T-helper 2 cell (primary cell): ENCODE measurements at places on chromosomes 5 and 9.

GRCh38 chr9:36078051-36078450, 41.3 kb downstream of the RECK start:
- no peak for DNase-seq

DNA sequence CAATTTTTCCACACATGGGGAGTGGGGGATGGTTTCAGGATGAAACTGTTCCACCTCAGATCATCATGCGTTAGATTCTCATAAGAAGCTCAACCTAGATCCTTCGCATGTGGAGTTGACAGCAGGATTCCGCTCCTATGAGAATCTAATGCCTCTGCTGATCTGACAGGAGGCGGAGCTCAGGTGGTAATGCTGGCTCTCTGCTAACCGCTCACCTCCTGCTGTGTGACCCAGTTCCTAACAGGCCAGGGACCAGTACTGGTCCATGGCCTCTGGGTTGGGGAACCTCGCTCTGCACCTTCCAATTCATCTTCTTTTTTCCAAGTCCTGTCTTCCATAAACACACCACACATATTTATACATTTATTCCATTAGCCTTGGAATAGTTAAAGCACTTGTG, 33.0 kb downstream of the POU5F2 start:
- no peak for DNase-seq

GRCh38 chr5:88860501-88860900, 22.5 kb downstream of the MEF2C start:
- DNase-seq = no peak

GRCh38 chr5:149633476-149634350, 52.4 kb downstream of the ARHGEF37 start:
- no peak for DNase-seq

DNA sequence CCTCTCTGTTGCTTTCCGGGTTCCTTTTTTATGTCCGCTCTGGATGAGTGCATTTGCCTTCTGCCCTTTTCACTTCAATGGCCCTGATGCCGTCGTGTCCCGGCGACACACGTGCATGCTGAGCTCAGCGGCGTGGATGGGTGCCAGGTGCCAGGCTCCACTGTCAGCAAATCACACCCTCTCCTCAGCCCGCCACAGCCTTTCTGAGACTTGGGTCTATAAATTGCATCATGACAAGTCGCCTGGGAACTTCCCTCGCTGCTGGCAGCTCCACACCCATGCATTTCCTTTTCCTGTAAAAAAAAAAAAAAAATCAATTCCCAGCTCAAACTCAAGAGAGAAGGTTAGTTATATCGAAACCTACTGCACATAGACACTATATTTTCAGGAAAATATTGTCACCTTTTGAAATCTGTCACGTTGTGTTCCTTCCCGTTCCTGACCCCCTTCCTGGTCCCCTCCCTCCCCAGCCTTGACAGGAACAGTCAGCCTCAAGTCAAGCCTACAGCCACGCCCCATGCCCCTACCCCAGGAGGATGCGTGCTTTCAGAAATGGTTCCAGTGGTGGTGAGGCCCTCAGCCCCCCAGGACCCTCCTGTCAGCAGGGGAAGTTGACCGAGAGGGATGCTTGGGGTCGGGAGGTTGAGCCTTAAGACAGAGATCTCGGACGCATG, 110.3 kb upstream of the PTCH1 start:
- no peak for DNase-seq

DNA sequence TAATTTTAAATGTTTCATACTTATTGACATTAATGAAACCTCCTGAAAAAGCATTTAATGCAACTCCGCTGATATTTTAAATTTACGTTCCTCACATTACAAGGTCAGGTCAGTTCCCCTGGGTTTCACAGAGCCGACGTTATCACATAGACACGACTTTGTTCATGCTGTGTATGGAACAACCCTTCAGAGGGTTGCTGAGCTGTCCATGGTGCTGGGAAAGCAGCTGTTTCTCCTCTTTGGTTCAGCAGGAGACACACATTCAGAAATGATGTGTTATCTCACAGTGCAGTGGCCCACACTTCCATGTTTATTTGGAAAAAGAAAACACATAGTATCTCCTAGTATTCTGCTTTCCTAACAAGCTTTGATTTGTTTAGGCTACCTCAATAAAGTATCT, 53.5 kb downstream of the PPP2R2B start:
- no peak for DNase-seq

- DNase-seq = no peak
These were observed 74.9 kb upstream of the NIPAL4 start for GRCh38 chr5:157384971-157385709.

GRCh38 chr5:62600560-62601252, 22.1 kb downstream of the LRRC70 start:
- DNase-seq = no peak

DNA sequence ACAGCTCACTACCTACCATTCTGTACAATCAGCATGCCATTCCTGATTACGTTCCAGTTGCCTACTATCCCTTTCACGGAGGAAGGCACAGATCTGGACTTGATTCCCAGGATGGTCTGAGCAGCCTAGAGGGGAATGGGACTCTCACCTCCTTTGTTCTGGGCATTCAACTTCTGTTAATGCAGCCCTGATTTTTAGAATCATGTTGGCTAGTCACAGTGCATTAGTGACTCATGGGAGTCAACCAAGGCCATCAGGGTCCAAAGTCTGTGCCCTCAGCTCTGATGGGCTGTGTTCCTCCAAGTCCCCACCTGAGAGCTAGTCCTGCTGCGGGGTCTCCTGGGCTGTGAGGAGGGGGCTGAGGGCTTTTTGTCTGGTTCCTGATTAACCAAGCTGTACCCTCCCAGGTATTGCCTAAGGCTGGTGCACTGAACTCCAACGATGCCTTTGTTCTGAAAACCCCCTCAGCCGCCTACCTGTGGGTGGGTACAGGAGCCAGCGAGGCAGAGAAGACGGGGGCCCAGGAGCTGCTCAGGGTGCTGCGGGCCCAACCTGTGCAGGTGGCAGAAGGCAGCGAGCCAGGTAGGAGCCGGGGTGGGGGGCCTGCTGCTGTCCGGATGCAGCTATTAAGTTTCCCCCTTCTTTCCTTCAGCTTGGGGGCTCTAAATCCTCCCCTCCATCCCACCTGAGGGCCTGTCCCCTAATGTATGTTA, 43.0 kb downstream of the STOM start:
- no peak for DNase-seq

- DNase-seq = no peak
These were observed 123.7 kb downstream of the NTRK2 start for GRCh38 chr9:84793251-84793650.

DNA sequence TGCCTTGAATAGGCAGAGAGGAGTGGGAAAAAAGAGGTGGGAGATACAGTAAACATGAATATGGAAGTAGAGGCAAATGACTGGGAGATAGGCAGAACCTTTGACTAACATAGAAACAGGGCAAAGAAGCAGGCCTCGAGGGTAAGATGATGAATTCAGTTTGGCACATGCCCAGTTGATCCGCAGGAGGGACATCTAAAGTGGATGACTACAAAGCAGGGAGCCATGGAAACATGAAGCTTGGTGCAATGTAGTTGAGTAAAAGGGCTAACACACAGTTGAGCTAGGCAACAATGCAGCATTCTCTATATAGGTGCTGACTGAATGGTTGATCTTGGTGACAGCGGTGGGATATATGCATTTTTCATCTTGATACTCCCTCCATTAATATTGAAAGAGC, 253.8 kb downstream of the DMRT2 start:
- no peak for DNase-seq

DNA sequence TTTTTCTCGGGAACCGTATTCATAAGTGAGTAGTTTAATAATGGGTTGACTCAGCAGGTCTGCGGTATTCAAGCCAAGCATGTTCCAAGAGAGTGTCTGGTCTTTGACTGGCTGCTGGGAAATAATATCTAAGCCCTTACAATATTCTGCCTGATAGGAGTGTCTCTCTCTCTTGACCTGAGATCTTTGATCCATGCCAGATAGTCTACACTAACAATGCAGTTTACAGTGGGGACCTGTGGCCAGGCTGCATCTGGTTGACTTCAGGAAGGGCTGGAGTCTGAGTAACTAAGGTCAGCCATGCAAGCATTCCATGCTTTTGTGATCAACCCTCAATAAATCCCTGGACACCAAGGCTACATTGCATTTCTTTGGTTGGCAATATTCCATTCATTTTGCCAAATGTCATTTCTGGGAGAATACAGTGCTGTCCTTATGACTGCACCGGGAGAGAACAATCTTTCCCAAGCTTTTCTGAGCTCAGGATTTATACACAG, 195.5 kb downstream of the SEMA5A start:
- no peak for DNase-seq

DNA sequence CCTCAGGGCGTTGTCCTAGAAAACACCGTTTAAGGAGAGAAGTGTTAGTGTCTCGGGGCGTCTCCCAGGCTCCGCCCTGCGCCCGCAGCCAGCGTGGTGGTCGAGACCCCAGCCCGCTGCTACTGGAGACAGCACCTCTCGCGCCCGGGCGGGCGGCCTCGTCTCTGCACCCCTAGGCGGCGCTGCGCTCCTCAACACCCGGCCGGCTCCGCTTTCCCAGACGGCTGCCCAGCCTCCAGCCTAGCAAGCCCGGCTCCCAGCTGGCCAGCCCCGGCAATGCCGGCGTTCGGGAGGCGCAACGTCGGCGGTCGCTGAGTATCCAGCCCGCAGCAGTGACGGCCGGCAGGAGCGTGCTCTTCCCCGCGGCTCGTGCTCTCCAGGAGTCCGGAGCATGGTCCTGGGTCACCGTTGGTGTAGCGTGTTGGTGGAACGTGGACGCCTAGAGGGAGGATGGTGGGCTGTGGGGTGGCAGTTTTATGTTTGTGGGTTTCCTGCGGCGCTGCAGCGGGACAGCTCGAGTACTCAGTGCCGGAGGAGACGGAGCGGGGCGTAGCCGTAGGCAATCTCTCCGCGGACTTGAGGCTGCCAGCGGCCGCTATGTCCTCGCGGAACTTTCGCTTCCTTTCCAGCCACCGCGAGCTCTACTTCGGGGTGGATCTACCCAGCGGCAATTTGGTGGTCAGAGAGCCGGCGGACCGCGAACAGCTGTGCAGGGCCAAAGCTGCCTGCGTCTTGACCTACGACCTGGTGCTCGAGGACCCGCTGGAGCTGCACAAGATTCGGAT, 536 bp downstream of the PCDHAC1 start:
- DNase-seq = peak; percentile 1

GRCh38 chr5:58902765-58903164, 319.9 kb downstream of the RAB3C start:
- no peak for DNase-seq

DNA sequence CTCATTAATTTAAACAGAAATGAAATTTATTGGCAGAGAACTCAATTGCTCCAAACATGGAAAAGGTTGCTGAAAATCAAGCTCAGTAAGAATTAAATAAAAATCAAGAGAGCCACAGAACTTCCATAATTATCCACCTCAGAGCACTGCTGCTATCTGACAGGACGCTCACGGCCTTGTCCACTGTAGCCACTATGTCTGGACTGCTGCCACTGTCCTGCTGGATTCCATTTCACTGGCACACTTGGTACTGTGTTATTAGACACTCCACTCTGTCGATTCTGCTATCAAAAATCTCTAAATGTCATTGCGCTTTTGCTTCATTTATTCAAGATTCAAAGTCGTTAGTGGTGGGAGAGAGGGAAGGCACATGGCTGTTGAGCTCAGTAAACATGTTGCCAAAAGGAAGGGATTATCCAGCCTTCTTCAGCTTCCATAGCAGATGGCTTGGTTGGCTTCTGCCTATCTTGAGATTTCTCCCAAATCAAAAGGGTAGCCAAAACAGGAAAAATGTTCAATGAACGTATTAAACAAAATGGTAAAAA, 815.0 kb downstream of the CDH18 start:
- no peak for DNase-seq

DNA sequence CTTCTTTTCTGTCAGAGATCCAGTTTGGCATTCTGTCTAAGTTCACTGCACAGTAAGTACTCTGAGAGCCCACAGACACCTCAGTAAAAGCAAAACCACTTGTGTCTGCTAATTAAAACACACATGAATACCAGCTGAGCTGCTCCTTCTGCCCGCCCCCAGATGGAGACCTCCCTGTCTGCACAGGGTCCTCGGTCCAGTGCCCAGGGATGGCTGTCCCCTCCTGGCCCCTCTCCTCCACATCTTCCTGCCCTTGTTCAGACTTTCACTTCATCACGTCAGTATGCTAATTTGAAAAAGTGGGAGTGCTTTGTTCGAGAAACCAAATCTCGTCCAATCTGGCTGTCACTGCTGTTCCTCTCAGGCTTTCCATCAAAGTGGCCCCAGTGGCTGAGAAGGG, 43.5 kb downstream of the LIX1 start:
- DNase-seq = no peak

DNA sequence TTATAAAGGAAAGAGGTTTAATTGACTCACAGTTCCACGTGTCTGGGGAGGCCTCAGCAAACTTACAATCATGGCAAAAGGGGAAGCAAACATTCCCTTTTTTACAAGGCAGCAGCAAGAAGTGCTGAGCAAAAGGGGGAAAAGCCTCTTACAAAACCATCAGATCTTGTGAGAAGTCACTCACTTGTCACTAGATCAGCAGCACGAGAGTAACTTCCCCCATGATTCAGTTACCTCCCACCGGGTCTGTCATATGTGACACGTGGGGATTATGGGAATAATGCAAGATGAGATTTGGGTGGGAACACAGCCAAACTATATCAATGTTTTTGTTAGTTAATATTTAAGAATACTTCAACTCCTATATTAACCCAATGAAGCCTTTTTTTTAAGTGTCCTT, 275.2 kb upstream of the CDH9 start:
- no peak for DNase-seq

DNA sequence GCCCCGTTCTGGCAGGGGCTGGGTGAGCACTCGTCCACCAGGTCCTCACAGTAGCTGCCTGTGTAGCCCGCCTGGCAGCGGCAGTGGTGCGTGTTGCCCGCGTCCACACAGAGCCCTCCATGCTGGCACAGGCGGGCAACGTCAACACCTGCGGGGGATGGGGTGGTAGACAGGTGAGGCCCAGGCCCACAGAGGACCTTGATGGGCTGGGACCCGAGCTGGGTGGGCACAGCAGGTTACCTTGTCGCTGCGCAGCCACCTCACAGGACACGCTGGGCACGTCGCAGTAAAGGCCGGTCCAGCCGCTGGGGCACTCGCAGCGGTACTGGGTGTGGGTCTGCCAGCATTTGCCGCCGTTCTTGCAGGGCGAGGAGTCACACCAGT, 25.1 kb upstream of the SEC16A start:
- no peak for DNase-seq

DNA sequence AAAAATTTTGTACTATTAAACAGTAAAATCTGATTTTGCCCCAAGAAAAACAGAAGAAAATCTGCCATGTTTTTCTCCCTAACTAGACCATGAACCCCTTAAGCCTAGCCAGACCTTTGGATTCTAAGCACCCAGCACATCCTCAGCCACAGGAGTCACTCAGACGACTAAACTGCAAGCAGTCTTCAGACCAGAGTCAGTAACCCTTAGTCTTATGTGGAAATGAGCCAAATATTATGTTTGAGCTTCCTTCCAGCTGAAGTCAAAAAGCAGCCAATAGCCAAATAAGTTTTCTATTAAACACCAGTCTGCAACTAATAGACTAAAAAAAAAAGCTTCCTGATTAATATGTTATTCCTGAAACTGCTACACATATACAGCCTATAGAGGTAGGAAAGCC, 47.4 kb downstream of the GOLPH3 start:
- no peak for DNase-seq

GRCh38 chr5:155193029-155193428, 179.5 kb downstream of the KIF4B start:
- DNase-seq = no peak
